ENCODE measurements at places on chromosomes 7 and 10.

DNA sequence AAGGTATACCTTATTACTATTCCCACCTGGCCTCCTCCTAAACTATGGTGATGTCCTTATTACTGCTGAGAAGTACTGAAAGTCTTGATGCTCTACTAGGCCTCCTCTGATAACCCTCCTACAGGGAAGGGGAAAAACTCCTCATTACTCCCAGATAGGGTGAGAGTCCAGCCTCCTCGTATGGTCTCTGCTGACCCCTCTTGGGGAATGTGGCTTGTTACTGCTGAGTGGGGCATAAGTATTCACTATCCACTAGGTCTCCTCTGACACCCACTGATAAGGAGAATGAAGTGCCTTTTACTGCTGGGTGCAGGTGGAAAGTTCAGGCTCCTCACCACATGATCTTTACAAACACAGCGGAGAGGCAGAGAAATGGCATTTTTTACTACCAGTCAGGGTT is 222.9 kb downstream of the CHRM2 start:
- DNase-seq, result no peak

DNA sequence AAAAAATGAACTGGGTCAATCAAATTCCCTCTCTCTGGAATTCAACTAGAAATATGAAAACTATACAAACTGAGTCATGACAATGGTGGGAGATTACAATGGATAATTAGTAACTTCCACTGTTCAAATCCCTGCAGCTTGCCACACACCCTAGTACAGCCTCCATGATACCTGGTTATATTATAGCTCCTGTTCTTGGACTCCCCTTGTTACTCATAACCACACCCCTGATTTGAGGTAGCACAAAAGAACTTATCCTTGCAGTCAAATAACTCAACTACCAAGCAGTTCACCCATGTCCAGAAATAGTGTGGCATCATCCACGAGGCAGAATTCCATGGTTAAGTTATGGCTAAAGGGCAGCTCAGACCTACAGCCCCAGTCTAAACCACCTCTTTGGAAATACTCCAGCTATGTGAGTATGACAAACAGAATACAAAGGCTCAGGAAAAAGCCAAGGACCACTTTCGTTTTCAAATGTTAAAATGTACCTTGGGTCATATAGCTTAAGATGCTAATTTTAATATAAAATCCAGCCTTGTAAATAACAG is 164.7 kb downstream of the CPEB3 start:
- no peak for DNase-seq

DNA sequence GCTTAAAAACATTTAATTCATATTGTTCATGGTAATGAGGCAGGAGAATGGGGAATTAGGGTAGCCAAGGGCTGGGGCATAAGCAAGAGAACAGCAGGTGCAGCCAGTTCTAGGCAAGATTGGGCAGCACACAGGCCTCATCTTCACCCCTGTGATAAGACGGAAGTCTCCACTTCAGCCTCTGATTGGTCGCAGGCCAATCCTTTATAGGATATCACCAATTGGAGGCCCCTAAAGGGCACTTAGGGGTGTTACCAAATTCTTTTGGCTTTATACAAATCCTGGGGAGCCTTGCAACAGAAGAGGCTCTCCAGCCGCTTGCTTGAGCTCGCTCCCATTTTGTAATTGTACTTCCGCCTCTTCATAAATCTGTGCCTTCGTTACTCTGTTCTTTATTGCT is 231.1 kb downstream of the REEP3 start:
- DNase-seq, result no peak

DNA sequence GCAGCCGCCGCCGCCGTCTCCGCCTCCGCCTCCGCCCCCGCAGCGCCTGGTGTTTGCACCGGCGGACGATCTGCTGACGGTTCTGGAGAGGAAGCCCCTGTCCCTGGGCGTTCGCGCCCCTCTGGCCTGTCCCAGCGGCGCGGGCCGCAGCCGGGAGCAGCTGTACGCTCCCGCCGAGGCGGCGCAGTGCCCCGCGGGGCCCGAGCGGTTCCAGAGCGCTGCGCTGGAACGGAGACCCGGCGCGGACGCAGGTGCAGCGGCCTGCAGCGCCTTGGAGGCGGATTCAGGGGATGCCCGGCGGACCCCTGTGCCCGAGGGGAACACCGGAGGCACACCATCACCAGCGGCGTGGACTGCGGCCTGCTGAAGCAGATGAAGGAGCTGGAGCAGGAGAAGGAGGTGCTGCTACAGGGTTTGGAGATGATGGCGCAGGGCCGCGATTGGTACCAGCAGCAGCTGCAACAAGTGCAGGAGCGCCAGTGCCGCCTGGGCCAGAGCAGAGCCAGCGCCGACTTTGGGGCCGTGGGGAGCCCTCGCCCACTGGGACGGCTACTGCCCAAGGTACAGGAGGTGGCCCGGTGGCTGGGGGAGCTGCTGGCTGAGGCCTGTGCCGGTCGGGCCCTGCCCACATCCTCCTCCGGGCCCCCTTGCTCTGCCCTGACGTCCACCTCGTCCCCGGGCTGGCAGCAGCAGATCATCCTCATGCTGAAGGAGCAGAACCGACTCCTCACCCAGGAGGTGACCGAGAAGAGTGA is 24.8 kb upstream of the ZNF735 start:
- DNase-seq, result no peak

DNA sequence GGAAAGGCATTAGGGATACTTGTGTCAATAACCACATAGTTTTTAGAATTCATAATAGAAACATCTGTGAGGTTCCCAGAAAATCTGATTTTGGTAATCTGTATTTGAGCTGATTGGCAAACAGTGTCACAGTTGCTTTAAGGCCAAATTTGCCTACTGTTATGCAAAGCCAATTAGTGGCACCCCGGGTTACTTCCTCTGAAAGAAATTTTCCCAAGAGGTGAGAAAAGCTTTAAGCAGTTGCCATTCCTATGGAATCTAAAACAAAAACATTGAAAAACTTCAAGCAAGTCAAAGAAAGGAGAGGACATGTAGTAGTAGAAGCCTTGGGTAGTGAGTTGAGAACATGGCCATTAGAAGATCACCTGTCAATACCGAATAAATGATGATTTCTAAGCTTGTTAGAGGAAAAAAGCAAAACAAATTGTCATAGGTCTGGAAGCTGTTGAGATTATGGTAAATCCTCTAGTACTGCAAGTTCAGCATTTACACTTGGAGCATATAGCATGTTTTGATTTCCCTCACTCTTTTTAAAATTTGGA is 176.8 kb downstream of the TWIST1 start:
- DNase-seq, result no peak

GRCh38 chr7:7256731-7257274 is 74.5 kb downstream of the C1GALT1 start:
- DNase-seq, result no peak

GRCh38 chr10:103798511-103798910 is 56.9 kb downstream of the SH3PXD2A start:
- DNase-seq, result no peak

DNA sequence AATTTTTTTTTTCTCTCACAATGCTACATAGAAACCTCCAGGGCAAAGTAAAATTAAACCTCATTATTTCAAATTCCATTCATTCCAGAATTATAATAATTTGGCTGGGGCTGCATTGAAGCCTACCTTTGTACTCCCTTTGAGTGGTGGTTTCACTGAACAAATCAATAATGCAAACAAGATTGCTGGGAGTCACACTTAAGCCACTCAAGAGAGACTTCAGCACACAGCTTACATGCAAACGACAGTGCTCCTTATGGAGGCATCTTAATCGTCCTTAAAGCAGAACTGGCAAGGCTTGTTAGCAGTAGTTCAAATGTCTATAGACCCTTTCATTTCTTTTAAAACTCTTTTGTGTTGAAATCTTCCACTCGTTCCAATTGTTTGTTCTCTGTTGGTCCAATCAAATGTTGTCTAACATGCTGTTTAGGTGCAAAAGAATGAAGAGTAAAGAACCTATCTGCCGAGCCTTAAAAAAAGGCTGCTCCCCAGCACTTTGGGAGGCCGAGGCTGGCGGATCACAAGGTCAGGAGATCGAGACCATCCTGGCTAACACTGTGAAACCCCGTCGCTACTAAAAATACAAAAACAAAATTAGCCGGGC is 294.9 kb downstream of the FGFR2 start:
- DNase-seq, result no peak

- no peak for DNase-seq
These were observed 28.8 kb downstream of the MIOS start for GRCh38 chr7:7595451-7595850.

DNA sequence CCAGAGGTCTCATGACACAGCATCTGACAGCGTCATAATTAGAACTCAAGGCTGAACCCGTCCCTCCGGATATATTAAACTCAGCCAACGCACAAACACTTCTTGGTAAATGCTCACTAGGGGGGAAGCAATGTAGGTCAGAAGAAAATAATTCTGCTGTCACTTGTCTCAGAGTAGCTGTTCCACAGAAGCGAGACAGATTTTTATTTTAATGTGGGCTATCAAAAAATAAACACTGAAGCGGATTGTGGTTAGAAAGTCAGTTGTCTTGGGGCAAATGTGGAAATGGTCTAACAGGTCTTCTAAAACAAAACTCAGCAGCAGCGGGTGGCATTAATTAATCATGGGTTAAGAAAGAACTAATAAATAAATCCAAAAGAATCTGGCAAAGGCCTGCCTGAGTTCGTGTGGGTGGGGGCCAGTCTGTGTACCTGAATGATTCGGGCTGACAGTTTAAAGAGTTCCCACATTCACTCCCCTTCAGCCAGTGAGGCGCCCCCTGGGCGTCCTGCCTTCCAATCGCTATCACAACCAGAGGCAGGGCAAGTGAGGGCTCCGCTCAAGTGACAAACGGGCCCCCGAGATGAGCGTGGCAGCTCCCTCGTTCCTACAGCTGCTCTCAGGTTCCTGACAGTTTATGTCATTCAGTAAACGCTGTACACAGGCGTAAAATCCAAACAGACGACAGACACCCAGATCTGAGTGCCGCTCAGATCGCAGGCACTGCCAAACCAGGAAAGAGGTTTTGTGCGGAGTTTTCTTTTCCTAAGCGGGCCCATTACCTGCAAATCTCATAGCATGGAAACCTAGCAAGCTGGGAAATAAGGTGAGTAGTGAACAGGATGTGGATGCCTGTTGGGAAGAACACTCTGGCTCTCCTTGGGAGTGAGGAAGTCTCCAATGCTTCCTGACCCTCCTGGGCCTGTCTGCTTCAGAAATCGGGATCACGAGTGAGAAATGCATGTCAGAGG is 52.9 kb downstream of the NRAP start:
- no peak for DNase-seq
